ENCODE measurements at places on chromosomes 11 and 22.

- DNase-seq: no peak
These were observed 2.4 kb downstream of the JAM3 start for GRCh38 chr11:134071306-134071705.

- no peak for DNase-seq
These were observed 1079.7 kb downstream of the TBC1D22A start for GRCh38 chr22:47842119-47842518.

- DNase-seq: no peak
These were observed 276.3 kb upstream of the RAG2 start for GRCh38 chr11:36874291-36874690.

- no peak for DNase-seq
These were observed 9.6 kb downstream of the TRPM5 start for GRCh38 chr11:2434506-2435255.

GRCh38 chr11:75011872-75012271 is 23.1 kb downstream of the NEU3 start:
- DNase-seq: no peak

GRCh38 chr22:29773233-29773632 is 6.1 kb downstream of the UQCR10 start:
- DNase-seq: no peak

DNA sequence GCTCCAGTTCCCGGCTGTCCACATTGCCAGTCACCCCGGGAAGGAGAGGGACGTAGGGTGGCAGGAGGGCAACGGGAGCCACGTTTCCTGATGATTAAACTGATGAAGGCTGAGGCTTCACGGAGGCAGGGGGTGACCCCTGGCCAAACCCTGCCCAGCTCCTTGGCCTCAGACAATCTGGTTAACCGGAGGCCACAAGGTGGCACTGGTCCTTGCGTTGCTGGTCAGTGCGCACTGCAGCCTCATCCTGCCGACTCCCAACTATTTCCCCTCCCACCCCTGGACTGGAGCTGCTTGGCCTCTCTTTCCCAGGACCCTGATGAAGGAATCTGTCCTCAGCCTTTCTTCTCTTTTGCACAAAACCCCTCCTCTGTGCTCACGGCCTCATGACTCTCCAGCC is 75.3 kb downstream of the PDE2A start:
- no peak for DNase-seq

DNA sequence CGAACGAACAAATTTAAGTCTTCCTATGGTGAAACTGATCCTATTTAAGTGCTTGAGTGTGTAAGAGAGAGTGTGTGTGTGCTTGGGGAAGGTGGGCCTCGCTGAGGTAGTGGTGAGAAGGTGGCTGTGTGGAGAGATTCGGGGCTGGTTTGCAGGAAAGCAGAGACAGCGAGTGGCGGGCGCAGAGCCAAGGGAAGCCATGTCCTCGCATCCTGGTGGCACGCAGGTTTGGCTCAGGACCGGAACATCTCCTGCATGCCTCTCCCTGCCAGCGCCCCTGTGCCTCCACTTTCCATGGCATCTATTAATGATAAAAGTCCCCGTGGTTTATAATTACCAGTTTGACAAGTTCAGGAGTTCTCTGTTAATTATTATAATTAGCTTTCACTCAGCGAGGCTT is 383.1 kb upstream of the CADM1 start:
- no peak for DNase-seq

- DNase-seq: no peak
These were observed 117.0 kb upstream of the BLID start for GRCh38 chr11:122232985-122233384.

GRCh38 chr11:75025561-75025960 is 36.8 kb downstream of the NEU3 start:
- no peak for DNase-seq

DNA sequence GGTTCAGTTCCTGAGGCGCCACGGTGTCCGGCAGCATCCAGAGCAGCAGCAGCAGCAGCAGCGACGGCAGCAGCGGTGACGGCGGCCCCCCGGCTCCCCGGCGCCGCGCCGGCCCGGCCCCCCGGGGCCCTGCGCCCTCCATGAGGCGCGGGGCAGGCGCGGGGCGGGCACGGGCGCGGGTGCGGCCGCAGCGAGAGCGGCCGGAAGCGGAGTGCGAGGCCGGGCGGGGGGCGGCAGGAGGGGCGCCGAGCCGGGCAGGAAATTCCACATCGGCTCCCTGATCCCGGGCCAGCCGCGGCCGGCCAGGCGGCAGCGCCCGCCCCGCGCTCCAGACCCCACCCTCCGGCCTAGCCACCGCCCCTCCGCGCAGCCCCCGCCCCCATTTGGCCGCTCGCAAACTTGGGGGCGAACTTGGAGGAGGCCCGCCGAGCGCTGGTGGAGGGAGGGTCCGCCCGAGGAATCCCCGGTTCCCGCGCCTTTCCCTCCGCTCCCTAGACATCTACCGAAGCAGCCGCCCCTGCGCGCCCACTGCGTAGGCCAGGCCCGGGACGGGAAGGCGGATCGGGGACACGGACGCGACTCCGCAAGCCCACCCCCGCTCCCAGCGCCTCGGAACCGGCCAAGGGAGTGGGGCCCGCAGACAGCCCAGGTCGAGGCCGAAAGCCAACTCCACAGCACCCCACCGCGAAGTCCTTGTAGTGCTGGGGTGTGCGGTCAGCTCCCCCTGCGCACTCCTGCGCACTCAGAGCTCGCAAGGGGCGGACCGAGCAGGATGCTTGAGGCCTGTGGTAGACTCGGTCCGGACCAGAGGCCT is at the start of gene SCARF2:
TSS of gene SCARF2 (minus strand) at position 213 of the 814 bp plus-strand sequence. CDS start at position 142, 71 bp downstream.
- no peak for DNase-seq

DNA sequence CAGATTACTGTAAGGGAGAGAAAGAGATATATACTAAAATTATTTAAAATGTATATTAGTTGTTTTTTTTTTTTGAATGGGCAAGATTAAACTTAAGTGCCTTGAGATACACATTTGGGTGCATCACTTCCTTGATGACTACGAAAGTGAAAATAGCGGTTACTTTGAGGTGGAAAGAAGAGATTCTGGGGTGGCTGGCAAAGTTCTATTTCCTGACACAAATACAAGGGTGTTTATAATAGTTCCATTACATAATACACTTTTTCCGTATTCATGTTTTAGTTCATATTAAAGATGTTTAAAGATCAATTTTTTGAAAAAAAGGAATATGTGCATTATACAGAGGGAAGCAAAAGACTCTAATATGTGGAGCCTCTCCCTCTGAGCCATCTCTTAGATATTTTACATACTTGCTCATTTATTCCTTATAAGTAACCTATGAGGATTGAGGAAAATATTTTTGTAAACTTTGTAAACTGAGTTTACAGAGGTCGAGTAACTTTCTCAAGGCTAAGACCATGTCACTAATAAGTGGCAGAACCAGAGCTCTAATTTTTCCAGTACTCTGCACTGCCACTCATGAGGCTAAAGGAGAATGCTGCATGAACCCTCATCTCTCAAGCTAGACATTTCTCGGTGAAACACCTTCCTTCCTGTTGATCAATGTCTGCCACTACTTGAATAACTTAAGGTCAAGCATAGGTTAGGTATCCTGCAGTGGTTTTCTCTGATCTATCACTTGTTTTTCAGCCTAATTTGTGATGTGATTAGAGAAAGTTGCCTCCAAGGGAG is 58.6 kb downstream of the DDIAS start:
- DNase-seq: no peak

DNA sequence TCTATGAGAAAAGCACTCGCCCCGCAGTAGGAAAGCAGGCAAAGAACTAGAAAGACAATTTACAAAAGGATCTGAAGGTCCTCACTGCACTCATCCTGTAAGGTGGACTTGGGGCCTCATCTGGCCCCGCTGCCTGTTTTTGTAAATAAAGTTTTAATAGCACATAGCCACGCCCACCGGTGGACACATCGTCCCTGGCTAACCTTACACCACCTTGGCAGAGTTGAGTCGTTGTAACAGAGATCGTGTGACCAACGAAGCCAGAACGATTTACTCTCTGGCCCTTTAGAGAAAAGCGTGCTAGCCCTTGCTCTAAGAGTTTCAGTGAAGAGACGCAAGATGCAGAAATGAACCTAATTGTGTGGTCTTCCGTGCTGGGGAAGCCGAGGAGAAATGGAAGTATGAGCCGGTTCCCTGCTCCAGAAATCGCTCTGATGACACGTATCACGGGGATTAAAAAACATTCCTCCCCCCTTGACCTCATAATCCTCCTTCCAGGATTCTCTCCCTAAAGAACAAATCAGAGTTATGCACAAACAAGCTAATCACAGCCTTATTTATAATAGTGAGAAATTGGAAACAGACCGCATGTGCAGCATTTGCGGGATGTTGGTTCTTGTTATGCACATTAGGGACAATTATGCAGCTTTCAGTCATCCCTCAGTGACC is 80.1 kb downstream of the CDKN1C start:
- DNase-seq: no peak

- no peak for DNase-seq
These were observed 261.7 kb downstream of the TENM4 start for GRCh38 chr11:79179087-79179486.

- no peak for DNase-seq
These were observed 44.1 kb downstream of the MMP20 start for GRCh38 chr11:102581066-102581465.

GRCh38 chr11:115501893-115502589 is 2.2 kb downstream of the CADM1 start:
- DNase-seq: no peak

DNA sequence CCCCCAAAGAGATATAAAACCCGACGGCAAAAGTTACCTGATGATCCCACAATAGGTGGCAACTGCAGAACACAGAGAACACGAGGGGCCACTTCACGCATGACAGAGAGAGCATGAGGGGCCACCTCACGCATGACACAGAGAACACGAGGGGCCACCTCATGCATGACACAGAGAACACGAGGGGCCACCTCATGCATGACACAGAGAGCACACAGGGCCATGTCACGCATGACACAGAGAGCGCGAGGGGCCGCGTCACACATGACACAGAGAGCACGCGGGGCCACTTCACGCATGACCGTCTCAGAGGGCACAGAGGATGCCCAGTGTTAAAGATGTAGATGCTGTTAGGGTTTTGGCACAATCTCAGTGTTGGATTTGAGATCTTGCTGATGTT is 1359.5 kb downstream of the TBC1D22A start:
- DNase-seq: no peak

DNA sequence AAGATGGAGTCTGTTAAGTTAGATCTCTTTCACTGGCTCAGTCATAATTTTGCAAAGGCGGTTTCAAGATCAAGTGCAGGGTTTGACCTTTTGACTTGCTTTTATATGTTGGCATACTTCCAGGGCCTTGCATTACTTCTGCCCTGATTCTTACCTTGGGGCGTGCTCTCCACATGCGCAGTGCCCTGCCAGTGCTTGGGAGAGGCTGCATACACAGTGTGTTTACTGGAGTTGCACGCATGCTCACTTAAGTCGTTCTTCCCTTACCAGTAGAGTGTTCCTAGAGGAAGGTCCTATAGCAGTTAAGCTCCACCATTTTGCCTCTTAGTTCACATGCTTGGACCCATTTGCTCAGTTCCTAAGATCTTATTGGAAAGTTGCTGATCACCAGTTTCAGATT is 21.0 kb upstream of the TMEM123 start:
- no peak for DNase-seq

- DNase-seq: no peak
These were observed 161.7 kb downstream of the ATG16L2 start for GRCh38 chr11:72975778-72976521.

- DNase-seq: peak; percentile 2
These were observed 192.6 kb downstream of the CASP12 start for GRCh38 chr11:104705490-104706190.

- DNase-seq: no peak
These were observed 56.2 kb downstream of the NFAM1 start for GRCh38 chr22:42375982-42376381.

DNA sequence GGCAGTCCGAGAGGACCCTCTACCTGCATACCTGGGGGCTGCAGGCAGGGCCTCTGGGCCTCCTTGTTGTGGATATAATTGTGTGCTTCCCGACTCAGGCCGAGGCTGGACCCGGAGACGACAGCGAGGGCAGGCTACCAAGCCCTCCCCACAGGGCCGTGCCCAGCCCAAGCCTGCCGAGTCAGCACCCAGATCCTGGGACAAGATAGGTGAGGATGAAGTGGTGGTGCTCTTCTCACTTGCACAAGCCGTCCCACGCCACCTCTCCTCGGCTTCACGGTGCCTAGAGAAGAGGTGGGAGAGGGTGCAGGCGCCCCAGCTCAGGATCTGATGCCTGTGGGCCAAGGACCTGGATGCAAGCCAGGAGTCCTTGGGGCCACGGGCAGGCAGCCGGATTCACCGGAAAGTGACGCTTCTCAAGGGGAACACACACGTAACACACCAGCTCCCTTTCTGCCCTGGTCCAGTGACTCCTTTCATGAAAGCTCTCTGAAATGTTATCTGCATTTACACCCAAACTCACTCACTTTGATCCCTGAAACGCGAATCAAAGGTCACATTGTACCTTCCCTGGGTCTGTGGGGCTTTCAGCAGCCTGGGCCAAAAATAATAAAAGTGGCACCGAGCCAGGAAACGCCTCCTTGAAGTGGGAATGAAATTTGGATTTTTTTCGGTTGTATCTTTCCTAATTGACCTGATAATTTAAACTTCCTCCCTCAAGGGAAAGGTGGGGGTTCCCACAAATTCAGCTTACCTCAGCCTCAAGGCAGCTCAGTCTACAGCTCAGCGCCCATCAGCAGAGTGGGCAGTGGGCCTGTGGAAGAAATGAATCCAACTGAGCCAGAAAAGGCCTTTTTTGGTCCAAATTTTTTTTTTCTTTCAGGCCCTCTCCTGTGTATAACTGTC is 1.1 kb upstream of the GNB1L start:
- DNase-seq: no peak

GRCh38 chr11:93169950-93170561 is 27.7 kb downstream of the SLC36A4 start:
- no peak for DNase-seq

GRCh38 chr11:117511931-117512539 is 184.4 kb downstream of the CEP164 start:
- DNase-seq: no peak

GRCh38 chr11:57422669-57423068 is 4.3 kb downstream of the SLC43A3 start:
- DNase-seq: no peak

DNA sequence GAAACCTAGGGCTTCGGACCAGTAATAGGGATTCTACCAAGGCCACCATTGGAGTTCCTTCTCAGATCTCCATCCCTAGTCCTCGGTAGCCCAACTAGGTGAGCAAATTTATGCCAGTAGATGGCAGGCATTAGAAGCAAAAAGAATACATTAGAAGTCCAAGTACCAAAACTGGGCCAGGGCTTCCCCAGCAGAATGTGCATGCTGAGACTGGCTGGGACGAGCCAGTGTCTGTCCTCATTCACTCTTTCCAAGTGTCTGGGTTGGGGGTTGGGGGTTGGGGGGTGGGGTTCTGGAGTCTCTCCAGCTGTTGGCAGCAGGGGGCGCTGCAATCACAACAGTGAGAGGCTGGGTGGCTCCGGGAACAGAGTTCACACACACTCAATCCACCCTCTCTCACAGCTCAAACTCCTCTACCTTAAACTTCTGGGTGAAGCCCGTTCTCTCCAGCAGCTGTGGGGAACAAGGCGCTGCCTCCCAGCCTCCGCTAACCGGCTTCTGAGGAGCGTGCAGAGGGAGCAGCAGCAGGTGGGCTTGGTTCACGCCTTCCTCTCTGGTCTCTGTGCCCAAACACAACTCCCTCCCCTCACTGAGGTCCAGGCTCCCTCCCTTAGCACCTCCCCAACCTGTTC is 57.5 kb downstream of the BTG4 start:
- peak; percentile 41 for DNase-seq

Measured in activated naive CD4-positive, alpha-beta T cell (primary cell).